Naive B cell (primary cell): ENCODE measurements at places on chromosomes 2 and 18.

DNA sequence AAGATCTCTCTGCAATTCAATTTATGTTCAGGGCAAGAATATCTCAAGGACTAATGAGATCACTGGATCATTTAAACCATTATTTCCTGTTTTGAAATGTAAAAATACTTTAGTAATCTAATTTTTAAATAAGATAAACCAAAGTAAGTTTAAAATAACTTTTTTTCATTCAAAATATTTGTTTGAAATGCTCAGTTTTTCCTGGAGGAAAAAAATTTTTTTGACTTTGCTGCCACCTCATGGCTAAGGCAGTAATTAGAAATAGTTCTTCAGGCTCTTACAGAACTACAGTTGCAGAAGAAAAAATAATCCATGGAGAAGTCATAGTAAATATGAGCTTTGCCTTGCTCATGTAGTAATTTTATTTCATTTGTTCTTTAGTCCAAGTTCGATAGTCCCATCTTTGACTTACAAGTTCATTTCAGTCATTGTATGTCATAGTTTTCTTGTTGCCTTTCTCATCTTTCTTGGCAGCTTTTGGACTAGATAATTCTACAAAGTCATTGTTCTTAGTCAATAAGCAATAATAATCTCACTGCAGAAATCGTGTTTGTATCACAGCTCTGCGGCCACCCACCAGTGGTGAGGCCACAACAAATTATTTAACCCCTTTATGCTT, 127.4 kb downstream of the DPP4 start:
- no peak for DNase-seq

- no peak for DNase-seq
Observed at GRCh38 chr18:76602191-76602590, 107.1 kb upstream of the ZNF516 start.

- DNase-seq, result no peak
Observed at GRCh38 chr2:71898375-71898774, 249.3 kb downstream of the CYP26B1 start.

GRCh38 chr2:38754506-38754905, 3.3 kb upstream of the SRSF7 start:
- no peak for DNase-seq

DNA sequence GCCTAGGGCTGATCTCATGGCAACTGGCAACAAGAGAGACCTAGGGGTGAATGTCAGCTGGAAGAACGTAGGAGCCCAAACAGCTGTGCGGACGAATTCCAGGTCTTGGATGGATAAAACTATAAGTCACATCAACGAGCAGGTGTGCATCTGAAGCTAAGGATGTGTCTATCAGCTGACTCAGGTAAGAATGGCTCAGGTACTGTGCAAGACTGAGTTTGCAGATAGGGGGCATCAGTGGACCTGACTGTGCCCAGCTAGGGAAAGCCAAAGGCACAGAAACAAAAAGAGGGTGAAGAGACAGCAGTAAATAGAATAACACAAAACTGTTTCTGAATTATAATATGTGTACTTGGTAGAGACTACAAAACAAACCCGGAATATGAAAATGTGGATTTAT, 357.3 kb downstream of the ZEB2 start:
- DNase-seq, result peak; percentile 23

GRCh38 chr18:50131591-50131990, 63.4 kb downstream of the MYO5B start:
- DNase-seq, result no peak

DNA sequence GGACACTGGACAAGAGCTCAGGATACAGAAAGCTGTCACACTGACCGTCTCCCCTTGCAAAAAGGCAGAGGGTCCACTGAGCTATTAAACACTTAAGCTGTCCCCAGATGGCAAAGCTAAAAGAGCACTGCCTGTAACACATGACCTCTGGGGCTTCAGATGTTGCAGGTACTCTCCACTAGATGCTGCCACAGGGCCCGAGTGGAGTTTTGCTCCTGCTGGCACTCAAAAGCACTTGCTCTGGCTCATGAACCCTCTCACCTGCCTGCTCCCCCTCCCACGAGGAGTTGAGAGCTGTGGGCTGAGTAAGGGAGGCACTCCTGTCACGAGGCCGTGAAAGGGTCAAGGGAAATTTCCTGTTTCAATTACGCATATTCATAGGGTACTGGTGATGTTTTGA, 227.9 kb downstream of the PRKCE start:
- DNase-seq, result no peak
